BJ (cell line): ENCODE measurements at places on chromosomes 13 and 19.

- no peak for DNase-seq
Measured at GRCh38 chr13:91817250-91817649, 418.8 kb downstream of the GPC5 start.

DNA sequence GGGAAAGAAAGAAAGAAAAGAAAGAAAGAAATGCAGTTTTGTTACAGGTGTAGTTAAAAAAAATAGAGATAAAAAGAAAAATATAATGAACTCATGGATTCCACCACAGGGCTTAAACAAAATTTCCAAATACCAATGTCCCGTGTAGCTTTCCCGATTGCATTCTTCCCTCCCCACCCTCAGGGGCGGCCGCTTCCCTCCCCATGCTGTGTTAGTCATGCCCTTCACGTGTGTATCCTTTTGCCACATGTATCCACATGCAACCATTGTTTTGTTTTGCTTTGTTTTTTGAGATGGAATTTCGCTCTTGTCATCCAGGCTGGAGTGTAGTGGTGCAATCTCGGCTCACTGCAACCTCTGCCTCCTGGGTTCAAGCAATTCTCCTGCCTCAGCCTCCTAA lies 3.6 kb upstream of the KMT5C start:
- no peak for DNase-seq

DNA sequence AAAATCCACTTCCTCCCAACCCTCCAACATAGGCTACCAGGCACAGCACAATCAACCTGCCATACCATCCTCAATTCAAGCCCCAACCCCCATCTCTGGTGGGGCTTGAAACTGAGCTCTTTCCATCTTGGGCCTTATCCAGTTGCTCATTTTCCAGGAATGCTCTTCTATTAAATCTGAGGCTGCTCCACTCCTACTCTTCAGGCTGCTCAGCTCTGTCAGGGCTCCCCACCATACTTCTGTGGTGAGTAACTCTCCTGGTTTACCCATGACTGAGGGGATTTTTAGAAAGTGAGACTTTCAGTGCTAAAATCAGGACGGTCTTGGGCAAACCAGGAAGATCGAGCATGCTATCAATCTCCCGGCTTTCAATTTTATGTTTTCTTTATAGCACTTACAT lies 512.8 kb downstream of the LMO7 start:
- peak; percentile 59 for DNase-seq

GRCh38 chr13:98796798-98797197 lies 44.3 kb upstream of the SLC15A1 start:
- no peak for DNase-seq

GRCh38 chr19:6276447-6276846 lies 3.3 kb downstream of the MLLT1 start:
- DNase-seq: peak; percentile 75

DNA sequence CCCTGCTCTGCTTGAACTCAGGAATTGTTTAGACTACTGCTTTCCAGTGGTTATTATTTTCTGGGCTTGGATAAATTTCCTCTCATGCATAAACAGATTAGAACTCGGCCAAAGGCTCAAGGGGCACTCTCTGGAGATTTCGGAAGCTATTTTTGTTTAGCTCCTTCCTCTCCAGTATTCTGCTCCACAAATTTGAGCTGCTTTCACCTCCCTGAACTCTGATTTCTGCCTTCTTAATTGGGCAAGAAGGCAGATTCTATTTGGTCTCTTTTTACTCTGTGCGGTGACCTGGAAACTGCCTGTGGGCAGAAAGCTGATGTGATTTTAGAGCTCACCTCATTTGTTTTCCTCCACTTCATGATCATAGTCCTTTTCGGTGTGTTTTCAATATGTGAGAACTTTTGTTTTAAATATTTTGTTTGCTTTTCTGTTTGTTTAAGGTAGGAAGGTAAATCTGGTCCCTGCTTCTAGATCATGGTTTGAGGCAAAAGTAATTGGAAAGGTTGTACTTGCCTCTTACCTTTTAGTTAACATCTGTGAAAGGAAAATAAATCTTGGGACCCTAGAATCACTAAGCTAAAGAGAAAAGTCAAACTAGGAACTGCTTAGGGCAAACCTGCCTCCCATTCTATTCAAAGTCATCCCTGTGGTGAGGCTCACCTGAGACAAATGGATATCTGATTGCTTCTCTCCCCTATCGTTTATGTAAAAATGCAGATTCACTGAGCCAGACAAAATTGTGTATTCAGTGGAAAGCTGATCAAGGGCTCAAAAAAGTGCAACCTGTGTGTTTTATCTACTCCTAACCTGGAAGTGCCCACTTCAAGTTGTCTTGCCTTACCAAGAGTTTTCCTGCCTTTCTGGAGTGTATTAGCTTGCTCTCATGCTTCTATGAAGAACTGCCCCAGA lies 714.7 kb upstream of the PCDH20 start:
- no peak for DNase-seq

GRCh38 chr19:57829316-57829715 lies 783 bp upstream of the ZNF587B start:
- no peak for DNase-seq

DNA sequence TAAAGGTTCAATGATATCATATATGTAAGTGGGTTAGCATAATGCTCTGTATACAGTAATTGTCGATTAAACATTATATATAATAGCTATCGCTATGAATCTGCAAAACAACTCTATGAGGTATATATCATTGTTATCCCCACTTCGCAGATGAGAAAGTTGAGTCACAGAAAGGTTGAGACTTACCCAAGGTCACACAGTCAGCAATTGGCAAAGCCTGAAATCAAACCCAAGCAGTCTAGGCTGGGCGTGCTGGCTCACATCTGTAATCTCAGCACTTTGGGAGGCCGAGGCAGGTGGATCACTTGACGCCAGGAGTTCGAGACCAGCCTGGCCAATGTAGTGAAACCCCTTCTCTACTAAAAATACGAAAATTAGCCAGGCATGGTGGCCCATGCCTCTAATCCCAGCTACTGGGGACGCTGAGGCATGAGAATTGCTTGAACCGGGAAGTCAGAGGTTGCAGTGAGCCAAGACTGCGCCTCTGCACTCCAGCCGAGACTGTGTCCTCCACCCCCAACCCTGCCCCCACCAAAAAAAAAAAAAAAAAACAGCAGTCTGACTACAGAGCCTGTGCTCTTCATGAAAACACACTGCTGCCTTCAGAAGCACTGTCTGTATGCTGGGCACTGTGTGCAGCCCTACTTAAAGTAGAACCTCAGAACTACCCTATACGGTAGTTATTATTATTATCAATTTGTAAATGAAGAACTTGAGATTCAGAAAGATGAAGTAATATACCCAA lies 1.3 kb downstream of the HSPBP1 start:
- no peak for DNase-seq

GRCh38 chr13:56735537-56735942 lies 405.2 kb upstream of the PRR20A start:
- DNase-seq: no peak
